ENCODE measurements at places on chromosomes 2 and 18.
A peak's percentile ranks its signal among the peaks of the same experiment; 100 is the strongest.

GRCh38 chr2:227472265-227473121 lies 537 bp downstream of the AGFG1 start:
- peak; percentile 57 for DNase-seq

GRCh38 chr2:217162533-217162932 lies 302.7 kb upstream of the TNP1 start:
- DNase-seq: peak; percentile 29

- DNase-seq: no peak
Measured at GRCh38 chr2:8461341-8461740, 220.5 kb upstream of the ID2 start.

DNA sequence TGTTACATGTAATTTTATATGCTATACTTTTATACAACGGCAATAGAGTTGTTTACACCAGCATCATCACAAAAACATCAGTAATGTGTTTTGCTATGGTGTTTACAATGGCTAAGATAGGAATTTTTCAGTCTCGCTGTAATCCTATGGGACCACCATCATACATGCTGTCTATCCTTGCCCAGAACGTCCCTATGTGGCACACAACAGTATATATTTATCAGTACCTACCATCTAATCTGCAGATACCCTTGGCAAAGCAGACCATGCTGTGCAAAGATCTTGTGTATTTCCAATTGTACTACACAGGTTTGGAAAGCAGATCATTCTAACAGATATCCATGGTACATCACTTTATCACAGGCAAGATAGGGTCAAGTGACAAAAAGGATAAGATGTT lies 15.3 kb downstream of the RPL31 start:
- no peak for DNase-seq

DNA sequence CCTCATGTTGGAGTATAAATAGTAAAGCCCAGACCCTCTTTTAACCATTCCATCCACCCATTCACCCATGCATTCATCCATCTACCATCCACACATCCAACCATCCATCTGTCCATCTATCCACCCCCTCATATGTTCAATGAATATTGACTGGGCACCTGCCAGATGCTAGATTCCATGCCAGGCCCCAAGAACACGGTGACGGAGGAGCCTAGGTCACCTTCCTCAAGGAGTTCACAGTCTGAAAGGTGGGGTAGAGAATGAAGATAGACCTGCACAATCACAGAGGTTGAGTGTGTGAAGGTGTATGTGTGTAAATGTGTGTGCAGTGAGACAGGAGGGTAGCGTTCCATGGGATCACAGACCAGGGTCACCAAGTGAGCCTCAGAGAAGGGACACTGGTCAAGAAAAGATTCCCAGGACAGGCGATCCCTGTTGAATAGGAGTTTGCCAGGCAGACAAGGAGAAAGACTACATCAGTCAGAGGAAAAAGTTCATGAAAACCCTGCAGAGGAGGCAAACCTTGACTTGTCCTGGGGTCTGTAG lies 287.2 kb downstream of the CYP26B1 start:
- DNase-seq: no peak

GRCh38 chr2:23522726-23523372 lies 137.9 kb downstream of the KLHL29 start:
- no peak for DNase-seq

DNA sequence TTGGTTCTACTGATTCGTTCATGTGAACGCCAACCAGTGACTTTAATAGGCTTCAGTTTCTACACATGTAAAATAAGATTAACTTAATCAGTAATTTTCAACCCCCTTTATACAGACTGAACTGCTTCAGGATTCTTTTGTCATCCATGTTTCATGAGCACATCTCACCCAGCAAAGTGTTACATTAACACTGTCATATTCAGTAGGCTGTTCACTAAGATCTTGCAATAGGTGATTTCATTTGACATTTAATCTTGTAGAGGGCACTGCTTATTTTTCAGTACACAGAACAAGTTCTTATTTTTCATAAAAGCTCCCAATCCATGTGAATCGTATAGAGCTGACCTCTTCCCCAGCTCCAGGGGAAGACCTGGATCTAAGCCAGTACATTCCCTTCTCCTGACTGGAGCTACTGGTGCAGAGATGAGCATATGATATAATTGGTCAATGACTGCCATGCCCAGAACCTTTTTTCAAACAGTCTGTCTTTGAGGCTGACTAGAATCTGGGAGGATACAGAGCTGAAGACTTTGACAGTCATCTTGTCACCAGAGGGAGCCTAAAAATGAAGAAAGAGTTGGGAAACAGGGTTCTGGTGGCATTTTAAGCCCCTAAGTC lies 72.2 kb upstream of the CHRNA1 start:
- no peak for DNase-seq

DNA sequence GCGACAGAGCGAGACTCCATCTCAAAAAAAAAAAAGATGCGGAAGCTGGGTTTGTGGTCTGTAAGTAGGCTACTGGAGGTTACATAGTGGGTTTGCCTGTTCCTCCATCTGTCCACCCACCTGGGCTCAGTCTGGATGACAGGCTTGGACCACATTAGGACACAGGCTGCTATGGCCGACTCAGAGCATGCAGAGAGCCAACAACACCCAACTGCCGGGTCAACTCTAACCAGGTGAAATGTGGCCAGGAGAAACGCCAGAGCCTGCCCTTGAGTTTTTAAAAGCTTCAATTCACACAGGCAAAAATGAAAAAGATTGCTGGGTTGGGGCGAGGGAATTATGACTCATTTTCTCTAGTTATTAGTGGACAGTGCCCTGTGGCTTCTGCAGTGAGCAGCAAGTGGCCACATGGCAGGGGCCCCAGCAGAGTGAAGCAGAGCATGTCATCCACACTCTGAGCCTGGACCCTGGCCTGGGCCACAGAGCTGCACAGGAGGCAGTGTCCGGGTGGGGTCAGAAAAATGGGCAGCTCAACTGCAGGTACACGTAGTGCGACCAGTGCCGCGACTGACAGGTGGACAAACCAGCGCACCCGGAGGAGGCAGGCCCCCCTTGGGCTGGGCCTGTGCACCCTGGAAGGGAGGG lies 67.4 kb downstream of the BIN1 start:
- no peak for DNase-seq

DNA sequence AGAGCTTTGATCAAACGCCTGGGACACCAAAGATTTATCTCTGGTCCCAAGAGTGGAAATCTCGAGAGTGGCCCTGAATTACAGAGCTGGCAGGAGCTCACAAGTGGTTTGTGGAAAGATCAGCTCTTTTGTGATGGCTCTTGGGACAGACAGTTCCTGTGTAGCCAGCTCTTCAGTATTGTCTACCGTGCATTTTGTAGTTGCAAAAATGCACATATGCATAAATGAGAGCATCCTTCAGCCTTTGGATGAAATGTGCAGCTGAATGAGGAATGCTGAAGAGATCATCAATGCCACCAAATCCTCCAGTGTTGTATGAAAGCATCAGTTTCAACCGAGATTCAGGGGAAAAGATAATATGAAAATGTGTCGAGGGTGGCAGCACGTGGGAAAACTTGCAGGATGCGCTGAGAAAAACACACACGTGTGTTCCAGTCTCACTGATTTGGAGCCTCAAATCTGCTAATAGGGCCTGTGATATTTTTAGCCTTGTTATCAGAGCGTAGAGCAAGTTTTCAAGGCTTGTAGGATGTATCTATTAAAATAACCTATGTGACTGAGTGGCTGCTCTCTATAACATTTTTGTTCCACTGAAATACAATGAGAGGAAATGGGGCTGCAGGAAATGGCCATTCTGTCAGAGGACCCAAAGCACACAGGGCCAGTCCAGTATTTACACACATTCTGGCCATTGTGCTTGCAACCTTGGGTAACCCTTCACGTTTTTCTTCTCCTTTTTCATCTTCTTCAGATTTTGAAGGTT lies 138.7 kb downstream of the PRKCE start:
- DNase-seq: no peak

- no peak for DNase-seq
Measured at GRCh38 chr2:73091696-73092095, 20.2 kb upstream of the SFXN5 start.

- no peak for DNase-seq
Measured at GRCh38 chr2:145797692-145798091, 1277.8 kb upstream of the ZEB2 start.

DNA sequence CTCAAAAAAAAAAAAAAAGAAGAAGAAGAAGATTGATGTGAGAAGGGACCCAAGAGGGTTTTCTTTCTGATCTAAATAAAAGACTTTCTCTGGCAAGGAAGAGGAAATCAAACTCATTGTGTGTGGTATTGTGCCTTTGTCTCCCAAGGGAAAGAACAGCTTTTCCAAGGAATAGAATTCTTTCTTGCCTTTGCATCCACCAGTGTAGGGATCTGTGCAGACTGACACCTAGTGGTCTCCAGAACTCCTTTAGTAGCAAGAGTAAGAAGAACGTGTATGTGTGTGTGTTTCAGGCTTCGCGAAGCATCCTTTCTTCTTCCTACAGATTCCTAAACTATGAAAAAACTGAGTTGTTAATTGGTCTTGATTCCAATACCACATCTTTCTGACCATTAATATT lies 33.5 kb upstream of the CRIM1 start:
- DNase-seq: no peak

- DNase-seq: no peak
Measured at GRCh38 chr2:222305516-222306392, 7.0 kb upstream of the PAX3 start.

GRCh38 chr2:59713577-59713976 lies 839.9 kb downstream of the BCL11A start:
- DNase-seq: no peak

- DNase-seq: no peak
Measured at GRCh38 chr2:179669196-179669595, 192.2 kb downstream of the ZNF385B start.

- no peak for DNase-seq
Measured at GRCh38 chr2:196995757-196996314, 69.3 kb upstream of the PGAP1 start.

DNA sequence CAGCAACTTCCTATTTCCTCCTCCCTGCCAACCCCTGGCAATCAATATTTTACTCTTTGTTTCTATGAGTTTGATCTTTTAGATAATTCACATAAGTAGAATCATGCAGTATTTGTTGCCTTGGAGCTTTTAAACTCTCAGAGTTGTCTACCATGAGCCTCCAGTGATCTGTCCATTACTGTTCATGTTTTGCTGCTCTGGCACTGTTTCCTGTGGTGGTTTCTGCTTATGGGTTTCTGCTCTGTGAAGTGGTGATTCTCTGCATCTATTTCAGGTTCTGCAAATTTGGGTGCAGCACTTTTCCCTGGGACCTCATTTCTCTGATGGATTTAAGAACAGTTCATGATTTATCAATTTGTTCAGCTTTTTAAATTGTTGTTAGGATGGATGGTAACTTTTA lies 908.1 kb upstream of the FANCL start:
- DNase-seq: no peak

DNA sequence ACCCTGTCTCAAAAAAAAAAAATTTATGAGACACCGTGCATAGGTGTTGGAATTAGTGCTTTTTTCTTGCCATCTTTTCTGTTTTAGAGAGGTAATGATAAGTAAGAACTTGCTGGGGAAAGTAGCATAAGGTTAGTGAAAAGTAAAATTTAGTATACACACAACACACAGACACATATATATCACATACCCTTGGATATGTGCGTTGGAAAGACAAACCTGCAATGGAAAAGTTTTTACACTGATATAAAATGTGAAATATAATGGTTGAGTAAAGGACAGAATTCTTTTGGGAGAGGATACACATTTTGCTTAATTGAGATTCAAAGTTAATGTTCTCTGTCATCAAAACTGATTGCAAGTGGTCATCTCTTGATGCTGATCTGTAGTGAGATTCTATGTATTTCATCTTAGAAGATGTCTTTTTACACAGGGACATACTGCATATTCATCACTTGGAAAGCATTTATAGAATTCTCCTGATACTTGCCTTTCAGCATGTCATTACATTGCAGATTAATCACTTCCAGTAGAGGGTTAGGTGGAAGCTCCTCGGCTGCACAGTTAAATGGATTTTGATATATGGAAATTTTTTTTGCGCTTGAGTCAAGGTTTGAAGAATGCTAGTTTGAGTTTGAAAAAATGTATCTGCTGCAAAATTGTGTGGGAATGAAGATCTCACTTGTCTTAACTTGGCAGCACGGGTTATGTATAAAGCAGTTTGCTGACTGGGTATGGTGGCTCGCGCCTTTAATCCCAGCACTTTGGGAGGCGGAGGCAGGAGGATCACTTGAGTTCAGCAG lies 13.5 kb downstream of the PPP1CB start:
- DNase-seq: no peak

DNA sequence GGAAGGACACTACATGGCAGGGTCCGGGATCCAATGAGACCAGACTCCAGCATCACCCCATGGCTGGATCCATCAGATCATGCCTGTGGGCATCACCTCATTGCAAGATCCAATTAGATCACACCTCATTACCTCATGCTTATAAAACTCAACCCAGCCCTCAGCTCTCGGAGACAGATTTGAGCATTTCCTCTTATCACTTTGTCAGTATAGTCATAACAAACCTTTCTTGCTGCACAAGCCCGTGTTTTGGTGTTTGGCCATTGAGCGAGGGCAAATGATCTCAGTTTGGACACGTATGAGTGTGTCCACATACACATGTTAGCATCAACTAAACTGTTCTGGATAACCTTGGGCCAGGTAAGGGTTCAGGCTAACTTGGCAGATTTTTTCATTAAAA lies 58.8 kb downstream of the CCDC195 start:
- no peak for DNase-seq

GRCh38 chr2:127562936-127563335 lies 27.5 kb downstream of the MYO7B start:
- DNase-seq: no peak

- no peak for DNase-seq
Measured at GRCh38 chr2:99701503-99701902, 211.7 kb upstream of the REV1 start.

Data from stimulated activated CD8-positive, alpha-beta memory T cell treated with anti-CD3 and anti-CD28 coated beads, Interleukin-2, amount 100 ng/mL, for 48 hours (primary cell).